ENCODE measurements at places on chromosomes 2 and 18.

GRCh38 chr2:128325611-128326181 lies 7.0 kb upstream of the HS6ST1 start:
- DNase-seq: no peak

- DNase-seq: no peak
These were observed 634.2 kb downstream of the TSN start for GRCh38 chr2:122389694-122390093.

- DNase-seq: no peak
These were observed 267.5 kb downstream of the CALCRL start for GRCh38 chr2:187180529-187180928.

GRCh38 chr2:9074930-9075329 lies 71.4 kb upstream of the MBOAT2 start:
- no peak for DNase-seq

GRCh38 chr2:129828792-129829191 lies 150.7 kb upstream of the RAB6C start:
- no peak for DNase-seq

GRCh38 chr2:714005-714741 lies 37.0 kb upstream of the TMEM18 start:
- DNase-seq: peak; percentile 9

GRCh38 chr18:13260197-13260934 lies 41.8 kb downstream of the LDLRAD4 start:
- no peak for DNase-seq

- DNase-seq: no peak
These were observed 417.0 kb downstream of the TXNL1 start for GRCh38 chr18:56221195-56222065.

- DNase-seq: no peak
These were observed 57.1 kb upstream of the ITGB6 start for GRCh38 chr2:160257041-160257742.

GRCh38 chr18:7202169-7202568 lies 28.7 kb upstream of the LRRC30 start:
- no peak for DNase-seq

DNA sequence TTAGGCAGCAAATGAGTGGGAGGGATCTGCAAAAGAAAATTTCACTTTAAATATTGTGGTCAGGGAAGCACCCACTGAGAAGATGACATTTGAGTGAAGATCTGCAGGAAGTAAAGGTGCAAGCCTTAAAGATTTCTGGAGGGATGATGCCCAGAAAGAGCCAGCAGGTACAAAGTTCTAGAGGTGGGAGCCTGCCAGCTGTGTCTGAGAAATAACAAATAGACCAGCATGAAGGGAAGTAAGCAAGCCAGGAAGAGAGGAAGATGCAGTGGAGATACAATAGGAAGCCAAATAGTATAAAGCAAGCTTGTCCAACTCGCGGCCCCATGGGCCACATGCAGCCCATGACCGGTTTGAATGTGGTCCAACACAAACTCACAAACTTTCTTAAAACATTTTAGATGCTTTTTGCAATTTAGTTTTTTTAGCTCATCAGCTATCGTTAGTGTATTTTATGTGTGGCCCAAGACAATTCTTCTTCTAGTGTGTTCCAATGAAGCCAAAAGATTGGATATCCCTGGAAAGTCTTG lies 489.9 kb downstream of the DCC start:
- no peak for DNase-seq

DNA sequence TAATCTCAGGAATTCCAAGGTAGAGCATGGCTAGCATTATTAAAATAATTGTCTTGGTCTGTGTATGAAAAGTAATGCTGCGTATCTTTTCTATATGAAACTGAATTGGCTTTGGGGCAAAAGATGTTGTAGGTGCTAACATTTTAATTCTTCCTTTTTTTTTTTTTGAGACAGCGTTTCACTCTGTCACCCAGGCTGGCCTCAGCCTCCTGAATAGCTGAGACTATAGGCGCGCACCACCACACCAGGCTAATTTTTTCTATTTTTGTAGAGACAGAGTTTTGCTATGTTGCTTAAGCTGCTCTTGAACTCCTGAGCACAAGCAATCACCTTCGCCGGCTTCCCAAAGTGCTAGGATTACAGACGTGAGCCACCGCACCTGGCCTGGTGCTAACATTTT lies 172.6 kb upstream of the STON1 start:
- no peak for DNase-seq

GRCh38 chr2:64850642-64851041 lies 138.6 kb upstream of the SLC1A4 start:
- DNase-seq: no peak

Measured in cerebellar nuclear complex (tissue), 1 donor.